ENCODE measurements at places on chromosomes 7 and 10. TPM values are rescaled to one million over a fixed set of nuclear protein-coding genes. Genes with fewer than 3 reads are reported as not detected.
A peak's percentile ranks its signal among the peaks of the same experiment; 100 is the strongest.

- peak; percentile 91 for ATAC-seq
Observed at GRCh38 chr10:73262105-73262730, 9.8 kb upstream of the MRPS16 start.

VENTX gene
- 0.12 TPM for total RNA-seq

GRCh38 chr7:29424295-29424983 is 139.2 kb upstream of the PRR15 start:
- ATAC-seq: no peak

- ATAC-seq: no peak
Observed at GRCh38 chr7:127413962-127414361, 21.5 kb upstream of the ZNF800 start.

GRCh38 chr7:124073310-124073645 is 40.4 kb upstream of the TMEM229A start:
- no peak for ATAC-seq

TSPAN33 gene
- total RNA-seq: 1.6 TPM

C10orf90 gene
- 0.12 TPM for total RNA-seq

DNA sequence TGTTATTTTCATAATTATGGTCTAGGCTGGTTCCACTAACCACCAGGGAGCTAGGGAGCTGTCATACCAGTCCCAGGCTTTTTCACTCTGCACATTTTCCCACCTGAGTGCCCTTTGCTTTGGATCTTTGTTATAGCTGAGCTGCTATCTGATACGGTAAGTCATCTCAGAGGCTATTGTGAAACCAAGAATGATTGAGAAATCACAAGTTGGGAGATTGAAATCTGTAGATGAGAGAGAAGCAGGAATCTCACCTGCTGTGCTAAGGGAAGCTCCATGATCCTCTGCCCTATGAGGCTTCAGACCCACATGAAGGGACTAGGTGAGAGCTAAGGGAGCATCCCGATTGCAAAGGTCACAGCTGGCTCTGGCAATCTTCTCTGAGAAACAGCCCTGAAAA is 307.8 kb downstream of the REEP3 start:
- ATAC-seq: no peak

CALHM3 gene
- total RNA-seq: not detected

PARD3 gene
- 64.5 TPM for total RNA-seq

TUBAL3 gene
- 0.12 TPM for total RNA-seq

- ATAC-seq: peak; percentile 84
Observed at GRCh38 chr10:132458586-132459300, 61.7 kb downstream of the PWWP2B start.

DNA sequence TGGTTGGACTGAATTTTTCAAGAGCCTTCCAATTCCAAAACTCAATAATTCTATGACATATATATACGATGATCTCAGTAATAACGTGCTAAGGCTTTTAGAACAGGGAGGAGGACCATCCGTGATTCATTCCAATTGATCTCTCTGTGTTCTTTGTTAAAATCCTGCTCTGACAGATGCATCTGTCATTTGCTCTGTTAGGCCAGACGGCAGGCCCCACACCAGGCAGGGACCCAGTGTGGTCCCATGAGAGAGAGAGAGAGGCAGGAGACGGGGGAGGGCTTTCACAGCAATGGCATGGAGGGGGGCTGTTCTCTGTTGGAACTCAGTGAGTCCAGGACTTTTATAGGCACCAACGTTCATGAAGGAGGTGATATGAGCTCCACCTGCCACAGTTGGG is 160.0 kb upstream of the INSYN2A start:
- ATAC-seq: no peak

- ATAC-seq: no peak
Observed at GRCh38 chr7:84844771-84845170, 342.1 kb downstream of the SEMA3D start.

GRCh38 chr7:118085000-118085399 is 99.0 kb upstream of the LSM8 start:
- ATAC-seq: no peak

GRCh38 chr10:81439445-81439844 is 435.5 kb upstream of the NRG3 start:
- ATAC-seq: no peak

TMEM236 gene
- total RNA-seq: 0.16 TPM

DNA sequence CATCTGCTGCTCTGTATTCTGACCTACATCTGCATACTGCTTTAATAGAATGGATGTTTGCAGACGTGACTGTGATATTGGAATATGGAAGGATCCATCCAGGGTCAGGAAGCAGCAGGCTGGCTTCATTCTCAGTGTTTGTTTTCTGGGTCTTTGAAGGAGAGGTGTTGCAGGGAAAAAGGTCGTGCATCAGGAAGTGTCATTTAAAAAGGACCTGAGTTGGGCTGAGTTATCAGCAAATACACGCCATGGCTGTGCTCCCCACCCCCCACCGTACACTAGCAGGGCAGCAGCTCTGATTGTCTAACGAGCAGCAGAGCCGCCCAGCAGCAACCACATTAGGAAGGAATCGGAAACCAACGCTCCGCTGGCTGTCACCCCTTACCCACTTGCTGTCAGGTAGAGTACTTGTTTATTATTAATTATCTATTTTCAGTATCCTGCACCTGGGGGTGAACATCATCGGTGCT is 63.1 kb upstream of the STEAP1B start:
- ATAC-seq: no peak

SFXN3 gene
- total RNA-seq: 4.9 TPM

NPTX2 gene
- total RNA-seq: 1.4 TPM

GRCh38 chr10:110756876-110757275 is 112.7 kb downstream of the RBM20 start:
- no peak for ATAC-seq

ZNF239 gene
- 0.64 TPM for total RNA-seq

DNA sequence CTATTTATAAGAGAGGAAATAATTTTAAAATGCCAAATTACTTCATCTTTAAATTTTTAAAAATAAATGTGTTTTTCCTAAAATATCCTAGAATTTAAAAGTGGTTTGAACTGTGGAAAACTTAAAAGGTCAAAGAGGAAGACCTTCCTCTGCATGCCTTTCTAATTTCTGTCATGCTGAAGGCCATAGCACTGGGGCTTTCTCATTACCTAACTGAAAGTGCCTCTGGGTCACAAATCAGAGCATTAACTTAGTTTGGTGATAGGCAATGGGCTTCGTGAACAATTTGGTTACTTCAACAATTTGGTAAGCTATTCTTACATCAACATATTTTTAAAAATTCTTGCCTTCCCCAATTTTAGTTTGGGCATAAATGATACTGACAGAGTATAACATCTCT is 100.2 kb upstream of the SAMD8 start:
- no peak for ATAC-seq

- peak; percentile 38 for ATAC-seq
Observed at GRCh38 chr7:83824214-83824613, 175.3 kb upstream of the SEMA3E start.

- no peak for ATAC-seq
Observed at GRCh38 chr7:91685544-91685943, 195.0 kb downstream of the MTERF1 start.

- ATAC-seq: no peak
Observed at GRCh38 chr7:132169730-132170129, 406.5 kb downstream of the PLXNA4 start.

GRCh38 chr7:116534790-116535189 is 10.0 kb downstream of the CAV1 start:
- no peak for ATAC-seq

BEND7 gene
- total RNA-seq: 0.56 TPM

IL6 gene
- total RNA-seq: not detected

ADD3 gene
- 40.3 TPM for total RNA-seq

PDLIM1 gene
- total RNA-seq: 144 TPM

LIPK gene
- 3.3 TPM for total RNA-seq

GRCh38 chr7:36784991-36785940 is 61.0 kb upstream of the AOAH start:
- peak; percentile 61 for ATAC-seq

SEPHS1 gene
- 31.4 TPM for total RNA-seq

GRCh38 chr7:93883917-93884345 is 6.6 kb downstream of the TFPI2 start:
- no peak for ATAC-seq

MALRD1 gene
- 0.08 TPM for total RNA-seq

DNA sequence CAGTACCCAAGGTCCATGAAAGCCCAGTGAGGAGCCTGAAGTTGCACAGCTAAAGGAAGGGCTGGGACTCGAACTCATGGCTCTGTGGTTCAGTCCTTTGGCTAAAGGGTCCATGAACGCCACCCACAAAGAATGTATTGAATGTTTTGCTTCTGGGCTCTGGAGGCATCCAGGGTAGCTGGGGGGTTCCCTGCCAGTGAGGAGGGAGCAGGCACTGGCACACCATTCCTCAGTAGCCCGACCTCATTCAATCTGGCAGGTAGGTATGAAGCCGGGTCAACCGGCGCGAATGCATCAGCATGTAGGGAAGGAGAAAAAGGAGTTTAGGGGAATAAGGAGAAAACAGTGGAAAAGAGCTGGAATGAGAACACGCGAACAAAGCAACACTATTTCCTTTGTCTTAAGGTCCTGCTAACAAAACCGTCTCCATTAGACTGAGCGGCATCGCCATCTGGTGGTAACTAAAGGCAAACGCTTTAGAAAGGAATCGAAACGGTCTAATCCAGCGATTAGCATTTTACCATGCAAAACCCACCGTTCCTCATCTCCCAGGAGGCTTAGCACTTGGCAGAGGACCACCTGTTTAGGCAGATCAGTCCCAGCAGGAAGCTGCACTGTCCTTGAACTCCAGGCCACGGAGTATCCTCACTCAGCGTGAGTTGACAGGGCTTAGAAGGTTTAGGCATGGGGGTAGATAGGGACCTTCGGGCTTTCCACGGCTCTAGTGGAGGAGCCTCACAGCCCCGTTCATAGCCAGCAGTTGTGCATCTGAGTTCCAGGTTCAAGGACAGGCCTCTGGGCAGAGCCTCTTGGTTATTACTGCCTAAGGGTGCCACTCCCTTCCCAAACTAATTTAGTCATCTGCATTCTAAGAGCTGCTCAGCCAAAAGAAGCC is 122.8 kb downstream of the UBE2H start:
- peak; percentile 15 for ATAC-seq

- no peak for ATAC-seq
Observed at GRCh38 chr10:131810805-131811629, 89.8 kb upstream of the PPP2R2D start.

GRCh38 chr10:117569610-117570390 is 27.3 kb downstream of the EMX2 start:
- no peak for ATAC-seq

GRCh38 chr7:25520017-25520416 is 291.7 kb upstream of the NPVF start:
- ATAC-seq: no peak

PROSER2 gene
- total RNA-seq: 10.1 TPM

- no peak for ATAC-seq
Observed at GRCh38 chr10:80515511-80515910, 22.2 kb upstream of the SH2D4B start.

DNA sequence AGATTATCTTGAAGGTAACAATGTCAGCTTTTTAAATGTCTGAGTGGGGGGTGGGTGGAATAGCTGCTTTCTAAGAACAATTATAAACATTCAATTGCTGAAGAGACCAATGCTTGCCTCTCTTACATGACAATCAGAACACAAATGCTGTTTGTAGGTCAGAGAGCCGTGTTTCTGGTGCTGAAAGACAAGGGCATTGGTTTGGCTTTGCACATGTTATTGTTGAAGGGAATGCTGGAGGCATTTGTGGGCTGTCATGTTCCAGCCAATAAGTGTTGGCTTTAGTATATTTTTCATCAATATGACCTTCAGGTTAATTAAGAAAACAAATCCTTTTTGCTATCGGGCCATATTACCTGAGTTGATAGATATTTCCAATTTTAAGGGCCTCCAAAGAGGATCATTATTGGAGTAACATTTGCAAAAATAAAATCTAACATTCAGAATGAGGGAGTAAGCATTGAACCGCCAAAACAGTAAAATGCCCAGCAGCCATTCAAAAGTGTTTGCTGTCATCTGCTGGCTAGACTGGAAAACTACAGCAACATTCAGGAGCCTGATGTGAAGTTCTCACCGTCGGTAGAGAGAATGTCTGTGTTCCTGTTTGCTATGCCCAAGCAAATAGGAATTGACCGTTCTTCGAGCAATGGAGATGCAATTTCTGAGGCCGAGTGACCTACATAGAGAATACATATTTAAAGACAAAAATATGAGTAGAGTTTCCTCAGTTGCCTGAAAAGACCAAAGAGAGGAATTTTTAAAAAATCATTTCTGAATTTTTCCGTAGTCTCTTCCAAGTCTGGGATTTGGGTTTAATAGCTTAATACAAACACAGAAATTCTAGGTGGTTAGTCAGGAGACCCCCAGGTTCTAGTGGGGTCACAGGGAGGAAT is 118.9 kb downstream of the APBB1IP start:
- ATAC-seq: peak; percentile 50

DNA sequence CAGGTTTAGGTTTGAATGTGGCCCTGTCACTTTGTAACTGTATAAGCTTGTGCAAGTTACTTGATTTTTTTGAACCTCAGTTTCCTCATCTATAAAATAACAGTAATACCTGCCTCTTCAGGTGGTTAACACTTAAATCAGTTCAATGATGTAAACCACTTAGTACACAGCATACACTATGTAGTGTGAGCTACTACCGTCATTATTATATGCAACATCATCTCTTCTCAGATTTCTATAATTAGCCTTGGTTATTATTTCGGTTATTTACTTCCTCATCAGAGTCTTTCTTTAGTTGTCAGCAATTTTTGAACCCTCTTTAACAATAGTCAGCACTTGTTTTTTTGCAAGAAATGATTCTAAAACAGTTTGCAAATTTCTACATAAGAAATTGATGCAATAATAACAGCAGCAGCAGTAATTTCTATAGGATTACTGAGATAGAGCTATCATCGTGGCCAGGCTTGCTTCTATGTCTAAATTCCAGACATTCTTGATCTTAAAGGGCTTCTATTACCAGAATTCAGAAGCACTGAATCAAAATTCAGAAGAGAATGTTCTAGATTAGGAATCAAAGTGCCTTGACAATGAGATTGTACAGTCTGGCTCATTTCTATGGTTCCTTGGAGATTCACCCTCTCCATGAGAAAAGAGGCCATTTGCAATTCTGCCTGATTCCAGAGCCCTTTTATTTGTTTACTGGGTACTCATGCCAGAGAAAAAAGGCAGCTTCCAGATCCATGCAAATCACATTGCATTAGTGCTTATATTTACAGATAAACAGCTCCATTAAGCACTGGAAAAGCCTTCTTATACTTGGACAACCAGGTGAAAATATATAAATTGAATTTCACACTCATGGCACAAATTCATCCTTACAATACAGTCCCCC is 25.0 kb upstream of the WDR11 start:
- ATAC-seq: no peak

DNA sequence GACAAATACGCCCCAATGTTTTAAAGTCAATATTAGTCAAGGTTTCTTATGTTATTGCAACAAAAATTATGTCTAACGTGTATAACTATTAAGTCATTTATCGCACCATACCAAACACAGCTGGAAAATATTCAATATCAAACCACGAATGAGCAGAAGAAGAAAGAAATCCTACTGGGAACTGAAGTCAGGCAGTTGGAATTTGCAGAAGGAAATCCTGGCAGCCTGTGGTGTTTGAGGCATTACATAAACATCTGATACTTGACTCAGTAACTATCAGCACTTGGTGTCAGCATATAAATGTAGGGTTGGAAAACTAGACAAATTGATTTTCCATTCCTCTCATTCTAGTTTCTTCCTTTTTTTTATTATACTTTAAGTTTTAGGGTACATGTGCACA is 83.4 kb upstream of the NUPR2 start:
- ATAC-seq: no peak

GRCh38 chr10:69872323-69872722 is 70.6 kb downstream of the COL13A1 start:
- no peak for ATAC-seq

AKR1C4 gene
- total RNA-seq: not detected
